Stimulated activated CD4-positive, alpha-beta T cell treated with anti-CD3 and anti-CD28 coated beads, TNF-alpha, amount 100 ng/mL, for 4 hours (primary cell): ENCODE measurements at places on chromosomes 2 and 18.

- no peak for DNase-seq
Measured at GRCh38 chr2:5975401-5975800, 283.2 kb downstream of the SOX11 start.

DNA sequence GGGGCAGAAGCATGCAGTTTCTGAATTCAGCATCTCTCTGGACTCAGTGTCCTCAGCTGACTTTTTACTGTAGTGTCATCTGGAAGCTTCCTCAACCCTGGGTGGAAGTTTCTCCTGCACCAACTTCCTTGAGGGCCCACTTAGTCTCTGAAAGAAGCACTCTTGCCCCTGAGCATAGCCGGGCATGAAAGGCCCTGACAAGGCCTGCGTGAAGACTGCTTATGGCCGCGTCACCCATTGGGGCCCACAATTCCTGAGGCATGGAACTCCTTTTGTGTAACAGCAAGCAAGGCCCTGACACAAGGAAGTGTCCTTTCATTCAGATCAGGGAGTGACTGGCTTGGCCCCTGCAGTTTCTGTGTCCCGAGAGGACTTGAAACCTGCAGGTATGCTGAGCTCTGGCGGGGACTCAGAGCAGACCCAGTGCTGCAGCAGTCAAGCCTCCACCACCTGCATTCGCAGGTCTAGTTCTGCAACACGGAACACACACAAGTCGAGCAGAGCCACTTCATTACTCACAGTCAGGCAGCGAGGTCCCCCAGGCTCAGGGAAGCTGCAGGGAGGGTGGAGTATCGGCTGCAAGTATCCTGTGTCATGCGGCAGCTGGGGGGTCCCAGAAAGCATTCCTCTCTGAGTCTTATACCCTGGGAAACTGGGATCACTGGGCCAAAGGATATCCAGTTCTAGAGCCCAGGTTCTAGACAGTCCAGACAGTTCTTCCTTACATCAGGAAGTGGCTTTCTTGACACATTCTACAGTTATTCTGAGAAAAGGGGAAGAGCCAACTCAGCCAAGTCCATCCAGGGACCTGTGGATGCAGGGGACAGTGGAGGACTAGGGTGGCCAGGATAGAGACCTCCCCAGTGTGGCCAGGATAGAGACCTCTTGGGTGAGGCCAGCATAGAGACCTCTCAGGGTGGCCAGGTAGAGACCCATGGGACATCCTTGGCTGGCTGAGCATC is 35.6 kb upstream of the PRLH start:
- DNase-seq: no peak

GRCh38 chr18:13611601-13612195 is 114.7 kb downstream of the FAM210A start:
- no peak for DNase-seq

DNA sequence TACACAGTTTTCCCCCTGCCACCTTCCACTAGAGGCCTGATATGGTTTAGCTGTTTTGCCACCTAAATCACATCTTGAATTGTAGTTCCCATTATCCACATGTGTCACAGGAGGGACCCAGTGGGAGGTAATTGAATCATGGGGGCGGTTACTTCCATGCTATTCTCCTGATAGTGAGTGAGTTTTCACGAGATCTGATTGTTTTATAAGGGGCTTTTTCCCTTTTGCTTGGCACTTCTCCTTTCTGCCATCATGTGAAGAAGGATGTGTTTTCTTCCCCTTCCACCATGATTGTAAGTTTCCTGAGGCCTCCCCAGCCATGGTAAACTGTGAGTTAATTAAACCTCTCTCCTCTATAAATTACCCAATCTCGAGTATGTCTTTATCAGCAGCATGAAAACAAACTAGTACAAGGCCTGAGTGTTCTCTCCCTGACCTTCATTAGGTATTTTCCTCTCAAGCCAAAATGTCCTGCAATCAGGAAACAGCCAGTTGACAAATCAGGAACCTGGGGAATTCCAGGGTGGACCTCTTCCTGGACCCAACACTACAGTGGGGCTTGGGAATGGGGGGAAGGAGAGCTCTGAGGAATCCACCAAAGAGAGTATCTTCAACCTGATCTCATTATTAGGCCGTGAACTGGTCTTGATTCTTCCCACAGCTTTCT is 129.9 kb downstream of the TXNL1 start:
- DNase-seq: no peak

DNA sequence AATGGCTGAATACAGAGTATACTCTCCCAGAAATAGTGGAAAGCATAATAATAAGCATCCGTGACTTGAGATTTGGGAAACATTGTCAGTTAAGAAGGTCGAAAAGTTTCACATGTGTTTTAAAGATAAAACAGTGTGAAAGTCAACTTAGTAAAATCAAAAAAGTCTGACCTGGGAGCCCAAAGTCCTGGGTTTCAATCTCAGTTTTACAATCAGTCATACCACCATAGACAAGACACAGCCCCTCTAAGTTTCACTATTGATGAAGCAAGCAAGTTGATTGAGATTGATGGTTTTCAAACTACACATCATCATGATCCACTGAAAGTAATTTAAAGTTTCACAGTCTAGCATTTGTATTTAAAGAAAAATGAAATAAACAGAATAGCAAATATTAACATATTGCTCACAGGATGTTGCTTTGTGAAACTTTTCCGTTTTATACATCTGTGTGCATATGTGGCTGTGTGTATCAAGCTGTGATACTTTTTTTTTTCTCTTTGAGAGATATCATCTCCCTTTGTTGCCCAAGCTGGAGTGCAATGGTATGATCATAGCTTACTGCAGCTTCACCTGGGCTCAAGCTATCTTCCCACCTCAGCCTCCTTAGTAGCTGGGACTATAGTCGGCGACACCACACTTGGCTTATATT is 71.1 kb downstream of the PIK3C3 start:
- no peak for DNase-seq

DNA sequence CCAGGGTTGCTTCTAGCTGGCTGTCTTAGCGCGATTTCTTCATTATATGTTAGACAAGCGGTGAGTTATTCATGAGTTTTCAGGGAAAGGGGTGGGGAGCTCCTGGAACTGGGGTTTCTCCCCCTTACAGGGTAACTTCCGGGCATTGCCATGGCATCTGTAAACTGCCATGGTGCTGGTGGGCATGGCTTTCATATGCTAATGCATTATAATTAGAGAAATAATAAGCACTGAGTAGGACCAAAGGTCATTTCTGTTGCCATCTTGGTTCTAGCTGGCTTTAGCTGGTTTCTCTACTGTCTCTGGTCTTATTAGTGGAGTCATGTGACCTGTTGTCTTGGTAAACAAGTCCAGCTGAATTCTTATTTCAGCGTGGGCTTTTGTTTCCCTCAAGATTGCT is 5.5 kb upstream of the SNTG2 start:
- DNase-seq: no peak

DNA sequence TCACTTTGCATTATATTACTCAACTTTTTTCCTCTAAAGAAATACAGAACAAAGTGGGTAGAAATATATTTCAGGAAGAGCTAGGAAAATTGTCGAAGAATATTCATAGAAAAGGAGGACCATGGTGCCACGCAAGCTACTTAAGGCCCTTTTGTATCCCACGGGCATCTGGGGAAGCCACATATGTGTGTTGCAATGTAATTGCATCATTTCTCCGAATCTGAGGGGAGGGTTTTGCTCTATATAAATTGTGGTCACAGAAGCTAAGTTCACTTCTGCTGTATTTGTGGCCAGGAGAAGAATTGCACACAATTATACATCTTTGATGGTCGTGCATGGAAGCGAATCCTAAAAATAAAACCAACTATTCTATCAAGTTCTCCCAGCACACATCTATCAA is 360.3 kb downstream of the IRS1 start:
- no peak for DNase-seq

DNA sequence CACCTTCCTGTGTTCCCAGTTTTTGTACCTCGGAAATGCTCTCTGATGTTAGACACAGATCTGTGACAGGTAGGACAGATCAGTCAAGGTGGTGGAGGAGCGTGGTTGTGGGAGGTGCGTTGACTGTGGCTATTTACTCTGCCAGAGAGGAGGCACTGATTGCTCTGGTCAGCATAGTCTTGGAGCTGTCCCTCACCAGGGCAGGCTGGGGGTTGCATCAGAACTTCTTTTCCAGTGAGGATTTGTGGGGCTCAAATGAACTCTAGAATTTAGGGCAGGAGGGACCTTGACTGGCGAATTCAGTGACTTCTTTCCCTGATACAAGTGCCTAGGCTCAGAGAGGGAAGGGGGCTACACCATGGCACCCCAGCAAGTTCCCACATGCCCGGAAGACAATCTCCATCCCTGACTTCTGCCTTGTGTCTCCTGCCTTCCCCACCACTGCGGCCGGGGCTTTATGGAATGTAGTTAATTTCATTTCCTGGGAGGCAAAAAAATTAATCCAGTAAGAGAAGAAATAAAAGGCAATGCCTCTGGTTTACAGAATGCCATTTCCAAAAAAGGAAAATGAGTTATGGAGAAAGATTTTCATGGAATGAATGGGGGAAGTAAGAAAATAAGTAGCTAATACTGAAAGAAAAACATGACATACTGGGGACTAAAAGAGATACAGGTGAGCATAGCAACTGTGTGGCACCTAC is 26.1 kb downstream of the NIFK start:
- no peak for DNase-seq

DNA sequence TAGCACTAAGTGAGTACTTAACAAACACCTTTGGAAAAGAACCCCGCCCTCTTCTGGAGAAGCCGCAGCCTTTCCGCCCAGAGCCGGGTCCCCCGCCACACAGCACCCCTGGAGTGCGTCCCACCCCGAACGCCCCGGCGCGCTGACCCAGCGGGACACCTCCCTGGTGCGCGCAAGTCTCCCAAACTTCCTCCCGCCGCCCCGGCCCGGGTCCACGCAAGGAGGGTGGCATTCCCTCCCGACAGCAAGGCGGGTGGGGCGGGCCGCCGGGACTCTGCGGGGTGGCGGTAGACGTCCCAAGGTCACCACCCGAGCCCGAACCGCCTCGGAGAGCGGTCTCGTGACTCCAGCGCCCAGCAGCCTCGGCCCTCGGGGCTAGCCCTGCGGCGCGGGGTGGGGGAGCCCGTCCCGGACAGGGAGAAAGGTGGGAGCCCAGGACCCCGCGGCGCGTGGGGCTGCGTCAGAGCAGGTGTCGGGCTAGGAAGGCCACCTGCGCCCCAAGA is 598 bp downstream of the CCDC93 start:
- DNase-seq: no peak

DNA sequence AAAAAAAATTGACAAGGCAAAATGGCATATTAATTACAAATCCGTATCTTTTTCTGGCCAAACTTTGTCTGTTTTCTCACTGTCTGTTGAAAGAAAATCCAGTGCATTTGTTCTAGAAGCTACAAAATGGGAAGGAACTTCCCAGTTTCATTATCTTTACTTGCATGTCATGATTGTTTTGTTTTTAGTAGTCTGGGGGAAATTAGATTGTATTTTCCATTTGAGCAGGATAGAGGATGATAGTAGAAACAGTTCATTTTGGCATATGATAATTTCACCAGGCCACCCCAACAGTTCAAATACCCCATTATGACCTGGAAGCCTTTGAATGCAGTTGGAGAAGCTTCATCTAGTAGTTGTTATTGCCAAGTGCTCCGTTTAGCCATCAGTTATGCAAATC is 77.5 kb upstream of the RANBP2 start:
- no peak for DNase-seq

GRCh38 chr18:78728784-78729467 is 250.7 kb upstream of the SALL3 start:
- DNase-seq: no peak

DNA sequence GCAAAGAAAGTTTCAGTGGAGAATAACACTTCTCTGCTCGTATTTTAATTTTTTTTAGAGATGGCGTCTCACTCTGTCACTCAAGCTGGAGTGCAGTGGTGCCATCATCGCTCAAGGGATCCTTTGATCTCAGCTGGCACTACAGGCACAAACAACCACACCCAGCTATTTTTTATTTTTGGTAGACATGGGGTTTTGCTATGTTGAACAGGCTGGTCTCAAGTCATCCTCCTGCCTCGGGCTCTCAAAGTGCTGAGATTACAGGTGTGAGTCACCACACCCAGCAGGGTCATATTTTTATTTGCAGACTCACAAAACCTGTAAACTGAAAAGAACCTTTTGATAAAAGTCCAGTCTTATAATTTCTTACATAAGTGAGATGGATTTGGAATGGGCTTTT is 2.6 kb downstream of the TRAK2 start:
- no peak for DNase-seq

GRCh38 chr2:62653582-62654422 is 51.7 kb upstream of the EHBP1 start:
- no peak for DNase-seq

DNA sequence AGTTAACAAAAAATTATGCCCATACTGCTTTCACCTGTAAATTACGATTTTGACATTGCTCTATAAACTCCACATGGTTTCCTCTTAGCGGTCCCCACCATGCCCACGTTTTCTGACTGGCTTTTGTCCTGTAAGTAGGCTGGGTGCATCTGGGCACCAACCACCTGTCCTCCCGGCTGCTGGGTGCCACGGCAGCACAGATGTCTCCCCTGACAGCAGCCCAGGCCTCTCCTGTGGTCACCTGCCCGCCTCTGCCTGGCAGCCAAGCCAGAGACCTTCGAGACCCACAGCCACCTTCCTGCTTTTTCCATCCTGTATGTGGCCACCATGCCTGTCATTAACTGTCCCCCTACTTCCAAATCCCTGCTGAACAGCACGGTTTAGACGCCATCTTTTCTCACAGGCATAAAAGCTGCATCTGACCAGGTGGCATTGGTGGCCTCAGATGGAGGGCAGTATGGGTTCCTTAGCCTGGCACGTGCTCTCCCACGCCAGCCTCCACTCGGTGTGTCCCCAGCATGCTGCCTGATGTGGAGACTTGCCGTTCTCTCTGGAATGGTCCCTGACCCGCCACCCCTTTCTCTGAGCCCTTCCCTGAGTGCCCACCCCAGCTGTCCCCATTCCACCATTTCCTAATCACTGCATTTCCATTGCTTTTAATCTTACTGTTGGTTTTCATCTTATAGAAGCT is 18.9 kb downstream of the SNORC start:
- no peak for DNase-seq

- DNase-seq: no peak
Measured at GRCh38 chr2:142603759-142604158, 273.7 kb upstream of the KYNU start.

GRCh38 chr18:41134426-41134825 is 820.6 kb upstream of the PIK3C3 start:
- no peak for DNase-seq

DNA sequence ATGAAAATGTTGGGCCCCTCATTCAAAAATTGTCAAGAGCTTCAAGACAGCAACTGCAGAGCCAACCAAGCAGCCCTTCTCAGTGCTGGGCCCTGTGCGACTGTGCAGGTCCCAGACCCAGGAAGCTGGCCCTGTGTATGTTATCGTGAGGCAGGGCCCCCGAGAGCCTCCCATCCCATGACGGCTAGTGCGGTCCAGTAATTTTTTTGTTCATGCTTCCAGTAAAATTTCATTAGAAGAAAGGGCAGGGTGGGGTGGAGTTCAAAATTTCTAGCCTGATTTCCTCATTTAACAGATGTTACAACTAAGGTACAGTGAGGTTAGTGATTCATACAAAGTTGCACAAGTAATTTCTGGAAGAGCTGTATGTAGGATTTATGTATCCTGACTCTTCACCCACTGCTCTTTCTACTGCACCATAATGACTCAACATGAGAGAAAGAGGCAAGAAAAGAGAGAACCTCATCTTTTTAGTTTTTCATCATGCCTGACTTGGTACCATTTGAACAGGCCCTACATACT is 105.5 kb downstream of the ZEB2 start:
- no peak for DNase-seq

GRCh38 chr2:154696369-154696768 is 2.1 kb upstream of the KCNJ3 start:
- no peak for DNase-seq

GRCh38 chr18:52531836-52532235 is 191.8 kb downstream of the DCC start:
- no peak for DNase-seq
